Kidney (tissue), 22 donors: ENCODE measurements at places on chromosomes 6 and 20. TPM values are rescaled to one million over a fixed set of nuclear protein-coding genes. Genes with fewer than 3 reads are reported as not detected.

- H3K27ac ChIP-seq = no peak overlapping the region
- no peaks in the 10 kb centered on the region for H3K27me3 ChIP-seq
- no peaks in the 10 kb centered on the region for H3K36me3 ChIP-seq
These were observed 77.4 kb downstream of the SMOC2 start for GRCh38 chr6:168518348-168518745.

- no peaks in the 10 kb centered on the region for H3K27me3 ChIP-seq
- H3K4me3 ChIP-seq = no peak overlapping the region
- H3K4me1 ChIP-seq = no peaks in the 10 kb centered on the region
- H3K36me3 ChIP-seq = peaks cover 4% of the 10 kb centered on the region
- H3K27ac ChIP-seq = no peak overlapping the region
These were observed 44.8 kb downstream of the STK4 start for GRCh38 chr20:45011108-45011526.

Gene PSORS1C1
- polyA plus RNA-seq = 2.1 TPM

GRCh38 chr6:7528565-7528964, 12.9 kb upstream of the DSP start:
- H3K27ac ChIP-seq = no peak overlapping the region
- no peak overlapping the region for H3K4me3 ChIP-seq
- no peak for DNase-seq
- no peaks in the 10 kb centered on the region for H3K36me3 ChIP-seq

DNA sequence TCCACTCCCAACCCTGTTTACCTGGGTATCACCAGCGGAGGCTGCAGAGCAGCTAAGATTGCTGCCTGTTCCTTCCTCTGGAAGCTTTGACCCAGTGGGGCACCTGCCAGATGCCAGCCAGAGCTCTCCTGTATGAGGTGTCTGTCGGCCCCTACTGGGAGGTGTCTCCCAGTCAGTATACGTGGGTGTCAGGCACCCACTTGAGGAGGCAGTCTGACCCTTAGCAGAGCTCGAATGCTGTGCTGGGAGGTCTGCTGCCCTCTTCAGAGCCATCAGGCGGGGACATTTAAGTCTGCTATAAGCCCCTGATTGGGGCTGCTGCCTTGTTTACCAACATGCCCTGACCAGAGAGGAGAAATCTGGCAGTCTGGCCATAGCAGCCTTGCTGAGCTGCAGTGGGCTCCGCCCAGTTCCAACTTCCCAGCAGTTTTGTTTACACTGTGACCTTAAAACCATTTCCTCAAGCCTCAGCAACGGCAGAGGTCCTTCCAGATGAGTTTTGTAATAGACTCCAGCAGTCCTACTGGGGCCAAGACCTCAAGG, 2.8 kb downstream of the RAET1E start:
- H3K4me3 ChIP-seq = no peak overlapping the region
- H3K4me1 ChIP-seq = no peaks in the 10 kb centered on the region
- peak overlapping the region; percentile 75 for H3K27ac ChIP-seq
- H3K36me3 ChIP-seq = no peaks in the 10 kb centered on the region

DNA sequence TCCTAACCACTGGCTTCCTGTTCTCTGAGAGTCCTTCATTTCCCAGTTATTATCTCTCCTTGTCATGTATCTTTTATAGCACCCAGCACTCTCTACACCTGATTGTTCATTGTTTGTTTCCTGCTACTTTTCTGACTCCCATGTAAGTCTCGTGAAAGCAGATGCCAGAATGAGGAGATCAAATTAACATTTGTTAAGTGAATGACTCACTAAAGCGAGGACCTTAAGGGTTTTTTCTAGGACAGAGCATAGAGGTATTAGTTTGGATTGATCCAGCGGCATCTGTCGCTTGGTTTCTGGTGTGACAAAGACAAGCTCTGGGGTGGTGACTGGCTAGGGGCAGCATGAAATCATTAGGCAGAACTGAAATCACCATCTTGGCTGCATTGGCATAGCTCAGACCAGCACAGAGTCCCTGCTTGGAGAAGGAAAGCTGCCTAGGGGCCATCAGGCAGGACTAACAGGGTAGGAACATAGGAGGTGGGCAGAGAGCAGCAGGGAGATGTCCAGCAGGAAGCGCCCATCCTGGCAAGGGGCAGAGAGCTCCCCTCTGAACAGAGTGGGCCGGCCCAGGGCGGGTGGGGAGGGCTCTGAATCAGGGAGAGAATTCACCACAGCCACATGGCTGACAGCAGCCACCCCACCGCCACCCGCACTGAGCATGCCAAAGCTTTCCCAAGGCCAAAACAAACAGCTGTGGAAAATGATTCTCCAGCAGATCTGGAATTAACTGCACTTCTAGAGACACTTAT, 97.1 kb upstream of the CEP85L start:
- no peak overlapping the region for H3K27ac ChIP-seq
- no peak for DNase-seq
- no peak overlapping the region for H3K4me3 ChIP-seq
- H3K36me3 ChIP-seq = no peaks in the 10 kb centered on the region
- H3K4me1 ChIP-seq = no peaks in the 10 kb centered on the region
- H3K27me3 ChIP-seq = no peaks in the 10 kb centered on the region

DNA sequence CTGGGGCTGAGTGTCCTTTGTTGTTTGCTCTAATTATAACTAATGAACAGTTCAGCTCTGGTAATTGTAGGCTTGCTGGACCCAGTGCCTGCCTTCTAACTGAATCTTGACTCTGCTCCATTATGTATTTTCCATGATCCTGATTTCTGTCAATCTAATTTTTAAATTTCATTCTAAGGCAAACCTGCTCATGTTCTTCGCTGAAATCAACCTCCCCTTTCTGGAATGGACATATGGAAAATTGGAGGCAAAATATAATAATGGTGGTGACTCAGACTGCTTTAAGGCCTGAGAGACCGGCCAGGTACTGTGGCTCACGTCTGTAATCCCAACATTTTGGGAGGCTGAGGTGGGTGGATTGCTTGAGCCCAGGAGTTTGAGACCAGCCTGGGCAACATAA, 182.7 kb upstream of the AKAP12 start:
- H3K36me3 ChIP-seq = no peaks in the 10 kb centered on the region
- DNase-seq = no peak
- peak overlapping the region; percentile 91 for H3K27ac ChIP-seq
- no peak overlapping the region for H3K4me3 ChIP-seq

DNA sequence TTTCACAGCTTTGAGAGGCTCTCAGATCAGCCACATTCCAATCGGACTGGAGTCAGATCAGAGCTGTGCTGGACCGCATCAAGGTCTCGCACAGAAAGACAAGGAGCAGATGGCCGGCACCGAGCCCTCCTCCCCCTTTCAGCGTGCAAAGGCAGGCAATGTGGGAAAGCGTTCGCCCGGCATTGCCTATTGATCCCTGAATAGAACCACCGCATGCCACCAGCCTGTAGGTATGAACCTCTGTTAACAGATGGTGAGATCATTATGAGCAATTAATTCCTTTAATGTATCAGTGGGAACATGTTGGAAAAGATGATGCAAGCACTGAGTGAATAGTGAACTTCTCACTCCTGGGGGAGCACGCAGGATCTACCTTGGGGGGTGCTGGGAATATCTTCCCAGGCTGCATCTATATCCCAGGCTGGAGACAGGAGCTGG, 117.5 kb upstream of the ID4 start:
- H3K4me1 ChIP-seq = no peaks in the 10 kb centered on the region
- peak; percentile 50 for DNase-seq
- no peaks in the 10 kb centered on the region for H3K27me3 ChIP-seq
- no peak overlapping the region for H3K27ac ChIP-seq

DNA sequence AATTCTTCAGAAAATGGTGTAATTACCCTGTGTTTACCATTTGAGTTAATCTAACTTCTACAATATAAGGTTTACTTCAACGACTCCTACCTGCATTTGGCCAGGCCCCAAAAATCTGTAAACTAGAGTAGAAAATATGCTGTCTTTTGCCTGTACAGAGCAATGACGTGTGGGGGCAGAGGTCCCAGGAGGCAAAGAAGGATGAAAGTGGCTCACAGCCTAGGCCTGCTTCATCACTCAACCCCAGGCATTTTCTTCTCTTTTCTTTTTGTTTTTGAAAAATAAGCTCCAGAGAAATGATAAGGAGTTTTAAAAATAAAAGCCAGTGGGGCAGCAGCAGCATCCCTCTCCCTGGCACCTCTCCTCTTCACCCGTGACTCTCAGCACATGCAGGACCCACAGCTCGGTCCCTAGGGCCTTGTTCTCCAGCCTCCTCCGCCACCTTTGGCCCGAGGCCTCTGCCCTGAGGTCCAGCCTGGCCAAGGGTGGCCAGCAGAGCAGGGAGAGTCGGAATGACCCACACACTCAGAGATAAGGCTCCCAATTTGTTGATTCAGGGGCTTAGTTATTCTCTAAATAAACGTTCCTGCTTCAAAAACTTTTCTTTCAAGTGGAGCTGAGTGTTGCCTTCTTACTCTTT, 310.3 kb upstream of the RNF24 start:
- H3K27ac ChIP-seq = no peak overlapping the region
- H3K4me1 ChIP-seq = no peaks in the 10 kb centered on the region
- H3K27me3 ChIP-seq = no peaks in the 10 kb centered on the region
- H3K36me3 ChIP-seq = no peaks in the 10 kb centered on the region
- no peak overlapping the region for H3K4me3 ChIP-seq

GRCh38 chr6:26197636-26197932, 110.4 kb downstream of the HFE start:
- peaks cover 10% of the 10 kb centered on the region for H3K4me1 ChIP-seq
- DNase-seq = no peak
- peak overlapping the region; percentile 78 for H3K4me3 ChIP-seq
- H3K36me3 ChIP-seq = no peaks in the 10 kb centered on the region
- peak overlapping the region; percentile 89 for H3K27ac ChIP-seq

GRCh38 chr6:38775870-38776269, 60.8 kb downstream of the DNAH8 start:
- no peaks in the 10 kb centered on the region for H3K4me1 ChIP-seq
- no peaks in the 10 kb centered on the region for H3K27me3 ChIP-seq
- H3K36me3 ChIP-seq = no peaks in the 10 kb centered on the region
- DNase-seq = no peak

Gene DAAM2
- 6.9 TPM for polyA plus RNA-seq

DNA sequence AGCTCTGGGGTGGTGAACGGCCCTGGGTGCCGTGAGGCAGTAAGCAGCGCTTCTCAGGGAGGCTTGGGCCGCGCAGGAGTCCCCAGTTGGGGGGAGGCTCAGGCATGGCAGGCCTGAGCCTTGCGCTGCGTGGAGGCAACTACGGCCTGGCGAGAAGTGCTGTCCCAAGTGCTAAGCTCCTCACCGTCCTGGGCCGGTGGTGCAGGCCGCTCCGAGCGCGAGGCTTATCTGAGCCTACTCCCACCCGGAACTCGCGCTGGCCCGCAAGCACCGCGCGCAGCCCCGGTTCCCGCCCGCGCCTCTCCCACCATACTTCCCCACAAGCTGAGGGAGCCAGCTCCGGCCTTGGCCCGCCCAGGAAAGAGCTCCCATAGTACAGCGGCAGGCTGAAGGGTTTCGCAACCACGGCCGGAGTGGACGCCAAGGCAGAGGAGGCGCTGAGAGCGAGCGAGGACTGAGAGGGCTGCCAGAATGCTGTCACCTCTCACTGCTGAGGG, 1.8 kb upstream of the WRNIP1 start:
- H3K27me3 ChIP-seq = no peaks in the 10 kb centered on the region
- no peaks in the 10 kb centered on the region for H3K36me3 ChIP-seq
- peak overlapping the region; percentile 74 for H3K4me3 ChIP-seq
- H3K27ac ChIP-seq = peak overlapping the region; percentile 58

DNA sequence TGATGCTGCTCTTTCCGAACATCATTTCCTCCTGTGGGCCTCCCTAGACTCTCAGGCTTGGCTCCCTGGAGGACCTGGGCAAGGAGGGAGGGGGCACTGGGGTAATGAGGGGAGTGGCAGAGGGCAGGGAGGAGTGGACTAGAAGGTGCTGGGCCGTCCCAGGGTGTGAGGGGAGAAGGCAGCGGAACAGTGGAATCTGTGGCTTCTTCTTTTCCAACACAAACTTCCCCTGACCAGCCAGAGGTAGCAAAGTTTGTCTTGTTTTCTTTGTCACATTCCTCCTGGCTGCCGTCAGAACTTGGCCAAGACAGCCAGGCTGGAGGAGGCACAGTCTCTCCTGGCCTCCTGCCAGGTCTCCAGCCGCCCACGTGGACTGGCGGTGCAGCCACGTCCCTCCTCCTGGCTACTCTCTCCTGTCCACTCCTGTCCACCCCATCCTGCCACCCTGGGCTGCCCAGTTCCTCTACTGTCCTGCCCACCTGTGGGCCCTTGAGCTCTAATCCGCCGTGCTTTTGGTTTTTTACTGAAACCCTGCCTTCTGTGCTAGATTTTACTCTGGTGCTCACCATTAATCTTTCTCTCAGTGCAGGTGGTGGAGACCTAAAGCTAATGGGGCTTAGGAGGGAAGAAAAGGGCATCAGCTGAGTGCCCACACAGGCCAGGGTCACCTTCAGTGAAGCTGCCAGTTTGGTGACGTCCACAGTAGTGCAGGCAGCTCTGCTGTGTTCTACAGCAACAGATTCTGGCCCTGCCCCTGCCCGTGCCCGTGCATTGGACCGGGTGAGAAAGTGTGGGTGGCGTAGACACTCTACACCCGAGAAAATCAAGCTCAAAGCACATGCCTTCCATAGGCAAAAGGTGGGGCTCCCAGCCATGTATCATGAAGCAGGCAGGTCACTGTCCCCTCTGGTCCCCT, 2.8 kb upstream of the CDSN start:
- no peak overlapping the region for H3K4me3 ChIP-seq
- peak overlapping the region; percentile 51 for H3K27ac ChIP-seq
- H3K36me3 ChIP-seq = no peaks in the 10 kb centered on the region
- peak; percentile 87 for DNase-seq
- no peaks in the 10 kb centered on the region for H3K4me1 ChIP-seq

- no peaks in the 10 kb centered on the region for H3K36me3 ChIP-seq
- no peaks in the 10 kb centered on the region for H3K27me3 ChIP-seq
- no peak for DNase-seq
- no peak overlapping the region for H3K4me3 ChIP-seq
- H3K27ac ChIP-seq = no peak overlapping the region
These were observed 138.7 kb upstream of the SASH1 start for GRCh38 chr6:148203970-148204369.

DNA sequence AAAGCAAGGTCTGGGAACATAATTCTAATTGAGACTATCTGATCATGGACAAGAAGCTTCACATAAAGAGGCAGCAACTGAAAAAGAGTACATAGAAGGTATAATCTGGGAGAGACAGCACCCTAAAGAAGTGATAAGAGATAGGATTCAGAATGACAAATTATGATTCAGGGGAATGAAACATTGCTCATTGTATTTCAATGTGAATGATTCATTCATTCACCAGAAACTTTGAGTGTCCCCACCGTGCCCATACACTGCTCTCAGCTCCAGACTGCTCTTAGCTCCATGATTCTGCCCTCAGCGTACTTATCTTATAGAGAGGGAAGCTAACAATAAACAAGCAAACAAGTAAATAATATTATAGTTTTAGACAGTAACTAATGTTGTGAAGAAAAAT, 329.3 kb upstream of the IRAK1BP1 start:
- no peaks in the 10 kb centered on the region for H3K27me3 ChIP-seq
- no peak overlapping the region for H3K4me3 ChIP-seq
- H3K27ac ChIP-seq = no peak overlapping the region
- H3K4me1 ChIP-seq = no peaks in the 10 kb centered on the region
- no peak for DNase-seq

GRCh38 chr20:44959082-44959637, 1.0 kb downstream of the TOMM34 start:
- peaks cover 14% of the 10 kb centered on the region for H3K4me1 ChIP-seq
- H3K27me3 ChIP-seq = no peaks in the 10 kb centered on the region
- DNase-seq = no peak
- no peak overlapping the region for H3K27ac ChIP-seq
- peak overlapping the region; percentile 73 for H3K4me3 ChIP-seq
- H3K36me3 ChIP-seq = peaks cover 6% of the 10 kb centered on the region
